ENCODE measurements at places on chromosomes 12 and 14.
A peak's percentile ranks its signal among the peaks of the same experiment; 100 is the strongest.

DNA sequence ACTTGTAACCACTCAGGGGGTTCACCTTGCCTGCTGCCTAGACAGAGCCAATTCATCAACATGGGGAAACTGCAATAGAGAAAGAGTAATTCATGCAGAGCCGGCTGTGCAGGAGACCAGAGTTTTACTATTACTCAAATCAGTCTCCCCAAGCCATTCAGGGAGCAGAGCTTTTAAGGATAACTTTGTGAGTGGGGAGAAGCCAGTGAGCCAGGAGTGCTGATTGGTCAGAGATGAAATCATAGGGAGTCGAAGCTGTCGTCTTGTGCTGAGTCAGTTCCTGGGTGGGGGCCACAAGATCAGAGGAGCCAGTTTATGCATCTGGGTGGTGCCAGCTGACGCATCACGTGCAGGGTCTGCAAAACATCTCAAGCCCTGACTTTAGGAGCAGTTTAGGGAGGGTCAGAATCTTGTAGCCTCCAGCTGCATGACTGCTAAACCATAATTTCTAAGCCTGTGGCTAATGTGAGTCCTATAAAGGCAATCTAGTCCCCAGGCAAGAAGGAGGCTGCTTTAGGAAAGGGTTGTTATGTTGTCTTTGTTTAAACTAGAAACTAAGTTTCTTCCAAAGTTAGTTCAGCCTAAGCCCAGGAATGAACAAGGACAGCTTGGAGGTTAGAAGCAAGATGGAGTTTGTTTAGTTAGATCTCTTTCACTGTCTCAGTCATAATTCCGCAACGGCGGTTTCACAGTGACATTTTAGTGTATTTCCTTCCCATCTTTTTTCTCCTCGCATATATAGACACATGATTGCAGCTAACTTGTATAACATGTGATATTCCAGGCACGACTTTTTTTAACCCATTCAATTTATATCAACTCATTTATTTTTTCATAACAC, 68.9 kb upstream of the NCOR2 start:
- no peak for DNase-seq

- DNase-seq = no peak
These were observed 50.1 kb upstream of the STK38L start for GRCh38 chr12:27193854-27194544.

GRCh38 chr12:81208187-81208911, 130.5 kb downstream of the ACSS3 start:
- DNase-seq = no peak

DNA sequence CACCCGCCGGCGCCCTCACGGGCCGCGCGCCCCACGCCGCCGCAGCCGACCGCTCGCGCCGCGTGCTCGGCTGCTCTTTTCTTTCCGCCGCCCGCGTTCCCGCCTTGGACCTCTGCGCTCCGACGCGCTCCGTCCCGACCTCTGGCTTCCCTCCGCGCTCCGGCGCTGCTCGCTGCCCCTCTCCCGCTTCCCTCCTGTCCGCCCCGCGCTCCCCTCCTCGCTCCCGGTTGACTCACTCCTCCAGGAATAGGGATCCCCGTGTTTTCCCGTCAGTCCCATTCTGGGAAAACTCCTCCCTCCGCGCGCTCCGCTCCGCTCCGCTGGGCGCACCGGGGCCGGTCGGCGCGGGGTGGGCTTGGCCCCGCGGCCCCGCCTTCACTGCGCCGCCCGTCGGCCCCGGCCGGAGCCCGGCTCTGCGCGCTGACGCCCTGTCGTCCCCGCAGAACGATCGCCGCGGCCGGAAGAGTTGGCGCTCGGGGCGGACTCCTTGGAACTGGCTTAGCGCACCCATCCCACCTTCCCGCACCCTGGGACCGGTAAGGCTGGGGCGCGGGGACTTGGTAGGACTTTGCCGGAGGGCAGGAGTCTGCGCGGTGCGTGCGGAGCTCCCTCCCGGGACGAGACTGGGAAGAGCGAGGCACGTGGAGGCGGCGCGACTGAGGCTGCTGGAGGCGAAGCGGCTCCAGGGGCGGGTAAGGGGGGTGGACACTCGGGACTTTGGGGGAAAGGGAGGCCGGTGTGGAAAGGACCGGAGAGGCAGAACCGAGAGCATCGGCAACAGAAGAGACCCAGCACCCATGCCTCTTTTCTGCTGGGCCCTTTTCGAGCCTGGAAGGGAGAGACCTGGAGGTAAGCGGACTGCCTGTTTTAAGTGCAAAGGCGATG, 550 bp downstream of the TEAD4 start:
- DNase-seq = no peak

- DNase-seq = no peak
These were observed 5.7 kb upstream of the ZCCHC8 start for GRCh38 chr12:122506393-122506938.

GRCh38 chr12:69157023-69157655, 82.2 kb upstream of the CPSF6 start:
- peak; percentile 90 for DNase-seq

DNA sequence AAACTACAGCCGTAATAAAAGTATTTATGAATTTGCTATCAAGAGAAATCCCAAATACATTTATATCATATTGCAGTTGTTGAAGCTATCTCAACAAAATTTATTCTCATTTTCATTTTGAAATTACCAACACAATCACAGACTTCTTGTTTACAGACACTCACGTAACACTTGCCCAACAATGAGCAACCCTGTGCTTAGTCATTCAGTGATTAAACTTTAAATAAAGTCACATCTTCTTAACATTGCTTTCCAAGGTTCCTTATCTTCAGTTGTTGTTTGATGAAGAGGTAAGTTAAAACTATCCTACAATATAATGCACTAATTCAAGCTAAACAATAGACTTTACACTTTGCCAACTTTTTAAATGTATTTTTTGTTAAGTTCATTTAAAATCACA, 601.8 kb downstream of the SLC16A7 start:
- DNase-seq = no peak

GRCh38 chr12:132310181-132311040, 19.0 kb downstream of the GALNT9 start:
- DNase-seq = no peak

DNA sequence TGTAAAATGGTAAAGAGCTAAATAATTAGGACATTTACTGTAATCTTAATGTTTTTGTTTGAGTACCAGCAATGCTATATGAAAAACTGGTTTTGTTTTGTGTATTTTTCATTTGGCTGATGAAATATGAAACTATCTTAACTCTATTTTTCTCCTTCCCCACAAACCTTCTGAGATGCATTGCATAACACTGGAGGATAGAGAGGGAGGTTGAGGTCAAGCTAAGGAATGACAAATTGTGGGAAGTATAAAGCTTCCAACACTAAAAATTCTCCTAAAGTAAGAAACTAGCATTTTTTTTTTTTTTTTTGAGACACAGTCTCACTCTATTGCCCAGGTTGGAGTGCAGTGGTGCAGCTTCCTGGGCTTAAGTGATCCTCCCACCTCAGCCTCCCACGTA, 31.5 kb upstream of the SRP54 start:
- DNase-seq = no peak

DNA sequence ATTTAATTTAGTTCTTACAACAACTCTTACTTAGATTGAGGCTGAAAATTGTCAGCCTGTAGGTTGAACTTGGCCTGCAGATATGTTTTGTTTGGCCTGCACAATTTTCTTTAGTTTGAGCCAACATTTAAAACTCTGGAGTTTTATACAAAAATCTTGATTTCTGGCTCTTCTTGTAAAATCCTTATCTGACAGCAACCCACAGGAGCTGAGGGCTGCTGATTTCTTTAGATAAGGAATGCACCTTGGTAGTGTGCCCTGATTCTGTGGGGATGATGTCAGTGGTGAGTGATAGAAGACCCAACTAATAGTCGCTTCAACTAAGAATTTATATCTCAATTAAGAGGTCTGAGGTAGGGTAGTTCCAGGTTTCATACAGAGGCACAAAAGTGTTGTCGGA, 49.5 kb downstream of the SOCS2 start:
- no peak for DNase-seq

DNA sequence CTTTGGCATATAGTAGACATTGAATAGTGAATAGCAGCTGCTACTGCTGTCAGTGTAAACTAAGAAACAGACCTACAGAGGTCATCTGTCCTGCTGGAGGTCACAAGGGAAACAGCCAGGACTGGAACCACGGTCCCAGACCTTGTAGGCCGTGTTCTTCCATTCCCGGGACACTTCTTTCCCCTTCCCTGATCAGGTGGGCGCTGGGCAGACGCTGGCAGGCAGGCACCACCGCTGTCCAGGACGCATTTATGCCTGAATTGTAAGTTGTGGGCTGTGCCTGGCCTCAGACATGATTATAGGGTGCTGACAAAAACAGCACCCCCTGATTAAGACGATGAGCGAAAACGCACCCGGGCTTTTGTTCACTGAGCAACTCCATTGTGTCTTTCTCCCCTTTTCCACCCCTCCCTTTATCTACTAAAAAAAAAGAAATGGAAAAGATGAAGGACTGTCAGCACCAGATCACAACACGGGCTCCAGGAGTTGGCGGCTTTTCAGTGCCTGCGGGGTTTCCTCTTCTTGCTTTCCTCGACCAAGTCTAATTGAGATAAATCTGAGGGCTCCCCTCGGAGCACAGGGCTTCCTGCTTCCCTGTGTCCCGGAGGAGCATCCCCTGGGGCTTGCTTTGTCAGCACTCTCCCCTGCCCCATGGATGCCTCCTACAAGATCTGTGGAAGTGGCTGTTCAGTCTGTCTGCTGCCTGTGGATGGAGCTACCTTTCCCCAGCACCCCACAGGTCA, 80.6 kb downstream of the TSPAN9 start:
- DNase-seq = no peak

GRCh38 chr12:19369691-19370148, 69.6 kb upstream of the AEBP2 start:
- no peak for DNase-seq

DNA sequence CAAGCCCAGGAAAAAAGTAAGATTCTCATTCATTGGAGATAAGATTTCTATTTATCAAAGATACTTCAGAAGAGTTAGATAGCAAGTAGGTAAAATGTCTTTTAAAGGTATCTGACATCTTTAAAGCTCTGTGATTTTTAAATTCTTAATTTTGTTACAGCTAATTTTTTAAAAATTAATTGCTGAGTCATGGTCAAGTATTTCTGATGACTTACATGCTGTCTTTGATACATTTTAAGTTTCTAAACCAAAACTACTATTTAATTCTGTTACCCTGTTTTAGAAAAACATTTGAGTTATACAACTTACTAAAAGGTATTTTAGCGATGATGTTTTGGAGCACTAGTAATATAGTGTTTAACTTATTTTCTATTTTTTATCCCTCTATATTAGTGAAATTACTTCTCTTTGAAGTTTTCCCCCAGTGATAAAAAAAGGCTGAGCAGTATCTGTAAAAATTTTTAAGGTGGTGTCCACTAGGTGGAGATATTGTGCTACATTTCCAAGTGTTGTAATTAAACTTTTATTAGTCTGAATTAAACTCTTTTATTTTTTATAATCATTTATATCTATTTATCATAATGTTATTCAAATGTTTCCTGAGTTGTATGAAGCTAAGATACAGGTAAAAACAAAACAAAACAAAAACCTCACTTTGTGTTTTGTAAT, 11.5 kb downstream of the ALG10 start:
- no peak for DNase-seq

- DNase-seq = no peak
These were observed 55.8 kb downstream of the GALNT4 start for GRCh38 chr12:89468648-89469326.

DNA sequence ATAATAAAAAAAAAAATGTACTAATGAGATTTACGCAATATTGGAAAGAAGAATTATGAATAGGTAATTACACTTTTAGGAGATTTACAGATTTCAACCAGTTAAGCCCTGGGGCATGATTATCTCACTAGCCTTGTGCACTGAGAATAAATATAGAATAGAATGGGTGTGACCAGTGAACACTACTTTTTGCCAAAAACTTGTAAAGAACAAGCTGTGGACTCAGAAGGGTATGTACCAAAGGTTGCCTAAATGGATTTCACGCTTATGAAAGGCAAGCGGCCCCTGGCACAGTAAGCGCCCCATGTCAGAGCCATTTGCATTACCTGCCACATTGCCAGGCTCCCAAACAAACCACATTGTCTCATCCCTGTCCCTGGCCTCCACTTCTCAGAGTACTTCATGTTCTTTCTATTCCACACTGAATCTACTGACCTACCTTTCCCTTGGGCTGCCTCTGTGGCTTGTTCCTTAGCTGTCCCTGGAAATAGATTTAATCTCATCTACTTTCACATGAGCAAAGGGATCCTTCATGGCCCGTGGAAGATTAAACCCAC, 170.6 kb upstream of the DIO2 start:
- no peak for DNase-seq

DNA sequence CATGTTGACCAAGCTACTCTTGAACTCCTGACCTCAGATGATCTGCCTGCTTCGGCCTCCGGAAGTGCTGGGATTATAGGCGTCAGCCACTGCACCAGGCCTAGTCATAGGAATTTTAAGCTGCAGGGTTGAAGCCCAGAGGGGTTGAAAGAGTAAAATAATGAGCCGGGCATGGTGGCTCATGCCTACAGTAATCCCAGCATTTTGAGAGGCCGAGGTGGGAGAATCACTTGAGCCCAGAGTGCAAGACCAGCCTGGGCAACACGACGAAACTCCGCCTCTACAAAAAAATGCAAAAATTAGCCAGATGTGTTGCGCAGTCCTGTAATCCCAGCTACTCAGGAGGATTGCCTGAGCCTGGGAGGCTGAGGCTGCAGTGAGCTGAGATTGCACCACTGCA, 69.6 kb downstream of the GALNT8 start:
- DNase-seq = no peak

GRCh38 chr14:31484754-31485153, 3.1 kb downstream of the GPR33 start:
- DNase-seq = no peak

DNA sequence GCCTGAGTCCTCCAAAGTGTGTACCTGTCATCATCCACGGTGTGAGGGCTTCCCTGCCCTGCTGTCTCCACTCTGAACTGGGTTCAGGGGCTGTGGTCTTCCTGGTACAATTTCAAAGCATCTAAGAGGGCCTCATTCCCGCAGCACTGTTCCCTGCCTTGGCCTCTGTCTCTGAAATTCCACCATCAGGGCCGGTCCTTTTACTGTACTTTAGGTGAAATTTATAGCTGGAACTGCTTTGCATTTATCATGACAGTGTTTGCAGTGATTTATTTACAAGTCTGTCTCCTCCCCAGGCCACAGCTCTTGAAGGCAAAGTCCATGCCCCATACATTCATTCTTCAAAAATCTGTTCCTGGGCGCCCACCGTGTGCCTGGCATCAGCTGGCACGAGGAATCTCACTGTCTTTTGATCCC, 36.9 kb upstream of the NCOR2 start:
- no peak for DNase-seq

GRCh38 chr14:76320975-76321374, 55.0 kb upstream of the ESRRB start:
- no peak for DNase-seq

- DNase-seq = no peak
These were observed 96.0 kb upstream of the MDM1 start for GRCh38 chr12:68428211-68428610.

GRCh38 chr12:28053564-28053963, 81.0 kb upstream of the PTHLH start:
- no peak for DNase-seq
